ENCODE measurements at places on chromosomes 6 and 20.

DNA sequence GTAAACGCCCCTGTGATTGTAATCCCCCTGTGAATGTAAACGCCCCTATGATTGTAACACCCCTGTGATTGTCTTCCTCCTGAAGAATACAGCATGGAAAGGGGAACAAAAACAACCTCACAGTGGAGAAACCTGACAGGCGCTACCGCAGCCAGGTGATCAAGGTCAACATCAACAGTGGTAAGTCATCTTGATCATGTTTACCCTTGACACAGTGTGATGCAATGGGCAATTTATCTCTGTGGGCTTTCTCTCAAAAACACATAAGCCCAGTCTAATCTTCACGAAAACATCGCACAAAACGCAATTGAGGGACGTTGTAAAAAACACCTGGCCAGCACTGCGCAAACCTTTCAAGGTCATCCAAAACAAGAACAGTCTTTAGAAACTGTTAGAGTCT, 277.2 kb downstream of the PRKN start:
- DNase-seq: no peak

DNA sequence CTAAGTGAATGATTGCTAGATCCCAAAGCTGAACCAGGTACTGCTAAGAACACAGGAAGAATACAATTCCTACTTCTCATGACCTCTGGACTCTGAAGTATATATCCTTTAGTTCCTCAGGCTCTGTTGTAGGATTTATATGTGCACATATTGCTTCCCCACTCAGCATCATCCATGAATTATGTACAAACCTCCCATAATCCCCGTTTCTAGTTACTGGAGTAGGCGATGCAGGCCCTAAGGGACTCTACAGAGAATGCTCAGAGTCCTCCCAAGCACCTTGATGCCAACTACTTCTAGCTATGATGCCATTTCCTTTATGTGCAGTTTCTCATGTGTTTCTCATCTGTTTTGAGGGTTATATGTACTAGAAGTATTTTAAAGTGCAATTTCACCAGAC, 154.9 kb upstream of the EPHA7 start:
- no peak for DNase-seq

GRCh38 chr6:118895859-118896258, 1.9 kb downstream of the ASF1A start:
- DNase-seq: no peak

- DNase-seq: no peak
These were observed 8.9 kb downstream of the EHMT2 start for GRCh38 chr6:31888276-31889258.

GRCh38 chr6:159203304-159204005, 34.3 kb downstream of the FNDC1 start:
- no peak for DNase-seq

DNA sequence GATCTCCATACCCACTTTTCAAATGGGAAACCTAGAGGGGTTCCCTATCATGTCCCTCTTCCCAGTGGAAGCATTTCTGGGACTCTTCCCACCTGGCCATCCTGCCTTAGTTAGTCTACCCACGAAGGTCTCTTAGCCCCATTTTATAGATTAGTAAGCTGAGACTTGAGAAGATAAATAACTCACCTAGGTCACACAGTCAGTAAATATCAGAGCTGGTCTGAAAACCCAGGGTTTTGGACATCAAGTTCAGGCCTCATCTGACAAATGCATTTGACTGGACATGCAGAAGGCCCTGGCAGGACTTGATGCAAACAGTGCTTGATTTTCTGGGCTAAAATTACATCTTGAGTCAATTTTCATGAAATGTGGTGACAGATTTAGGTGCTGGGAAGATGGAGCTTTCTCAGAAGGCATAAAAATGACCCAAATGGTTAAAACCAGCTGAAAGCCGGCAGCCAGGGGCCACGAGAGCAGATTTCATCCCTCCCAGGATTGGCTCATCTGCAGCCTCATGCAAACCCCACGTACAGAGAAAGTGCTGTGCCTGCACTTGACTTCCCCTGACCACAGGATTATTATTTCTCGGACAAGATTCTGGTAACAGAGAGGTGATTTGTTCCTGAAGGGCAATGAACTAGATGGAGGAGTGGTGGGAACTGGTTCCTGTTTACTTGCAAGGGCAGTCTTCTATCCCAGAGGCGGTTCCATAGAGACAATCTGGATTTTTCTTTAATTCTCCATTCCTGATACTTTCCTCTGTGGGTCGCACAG, 23.1 kb downstream of the CPNE5 start:
- DNase-seq: no peak

- DNase-seq: no peak
These were observed 159.7 kb upstream of the AHI1 start for GRCh38 chr6:135657207-135657606.

DNA sequence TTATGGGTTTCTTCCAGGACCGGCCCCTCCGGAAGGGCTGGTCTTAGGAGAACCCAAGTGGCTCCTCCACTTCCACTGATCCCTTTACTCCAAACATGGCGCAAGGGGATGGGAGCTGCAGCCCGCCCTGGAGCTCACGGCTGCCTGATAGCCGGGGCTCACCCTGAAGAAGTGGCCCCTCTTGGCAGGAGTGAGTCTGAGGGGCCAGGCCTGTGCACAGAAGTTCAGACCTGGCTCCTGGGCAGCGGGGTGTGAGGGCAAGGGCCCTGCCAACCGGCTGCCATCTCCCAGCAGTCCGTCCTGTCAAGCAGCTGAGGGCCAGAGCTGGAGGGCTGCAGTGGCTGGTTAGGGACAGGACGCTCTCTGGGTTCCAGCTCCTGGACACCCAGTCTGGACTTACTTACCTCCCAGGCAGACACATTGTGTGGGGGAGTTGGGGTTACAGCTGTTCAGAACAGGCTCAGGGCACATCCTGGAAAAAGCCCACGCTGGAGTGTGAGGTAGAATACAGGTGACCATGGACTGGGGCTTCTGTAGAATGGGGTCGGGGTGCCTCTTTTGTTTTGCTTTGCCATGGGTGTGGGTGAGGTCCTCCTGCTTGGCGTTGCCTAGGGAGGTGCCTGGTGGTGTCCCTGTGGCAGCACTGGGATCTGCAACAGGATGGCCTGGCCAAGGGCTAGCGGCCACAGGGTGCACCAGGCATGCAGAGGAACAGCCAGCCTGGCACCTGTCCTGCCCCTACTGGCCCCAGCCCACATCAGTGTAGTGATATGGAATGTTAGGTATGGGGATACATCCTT, 88.4 kb downstream of the ASXL1 start:
- DNase-seq: no peak

- DNase-seq: no peak
These were observed 37.4 kb upstream of the JAG1 start for GRCh38 chr20:10710991-10711775.

Data from activated gamma-delta T cell (primary cell).